Cardiac atrium fibroblast (primary cell): ENCODE measurements at places on chromosomes 2 and 18. TPM values are rescaled to one million over a fixed set of nuclear protein-coding genes. Genes with fewer than 3 reads are reported as not detected.

The MYO5B gene
- not detected in 2 replicates for total RNA-seq

The MEIS1 gene
- 9.1 and 12.3 TPM in 2 replicates for total RNA-seq

The ITGA6 gene
- 4.2 and 14.9 TPM in 2 replicates for total RNA-seq

The GLI2 gene
- 4.7 and 6.6 TPM in 2 replicates for total RNA-seq

The DQX1 gene
- total RNA-seq: not detected in 2 replicates

The INO80D gene
- total RNA-seq: 3.8 and 7.8 TPM in 2 replicates

The SERPINB12 gene
- not detected in 2 replicates for total RNA-seq

The TP53I3 gene
- 39.7 and 55.1 TPM in 2 replicates for total RNA-seq

The NCL gene
- 66.1 and 89.9 TPM in 2 replicates for total RNA-seq

The PUM2 gene
- total RNA-seq: 13.4 and 17.0 TPM in 2 replicates

The ADD2 gene
- not detected in 2 replicates for total RNA-seq

The SERPINB3 gene
- not detected in 2 replicates for total RNA-seq
